ENCODE measurements at places on chromosomes 1 and 21.

GRCh38 chr1:116429821-116430374, 56.9 kb downstream of the ATP1A1 start:
- H3K27me3 ChIP-seq = peaks cover 10% of the 10 kb centered on the region
- H3K27ac ChIP-seq = no peak overlapping the region
- H3K4me1 ChIP-seq = no peaks in the 10 kb centered on the region

DNA sequence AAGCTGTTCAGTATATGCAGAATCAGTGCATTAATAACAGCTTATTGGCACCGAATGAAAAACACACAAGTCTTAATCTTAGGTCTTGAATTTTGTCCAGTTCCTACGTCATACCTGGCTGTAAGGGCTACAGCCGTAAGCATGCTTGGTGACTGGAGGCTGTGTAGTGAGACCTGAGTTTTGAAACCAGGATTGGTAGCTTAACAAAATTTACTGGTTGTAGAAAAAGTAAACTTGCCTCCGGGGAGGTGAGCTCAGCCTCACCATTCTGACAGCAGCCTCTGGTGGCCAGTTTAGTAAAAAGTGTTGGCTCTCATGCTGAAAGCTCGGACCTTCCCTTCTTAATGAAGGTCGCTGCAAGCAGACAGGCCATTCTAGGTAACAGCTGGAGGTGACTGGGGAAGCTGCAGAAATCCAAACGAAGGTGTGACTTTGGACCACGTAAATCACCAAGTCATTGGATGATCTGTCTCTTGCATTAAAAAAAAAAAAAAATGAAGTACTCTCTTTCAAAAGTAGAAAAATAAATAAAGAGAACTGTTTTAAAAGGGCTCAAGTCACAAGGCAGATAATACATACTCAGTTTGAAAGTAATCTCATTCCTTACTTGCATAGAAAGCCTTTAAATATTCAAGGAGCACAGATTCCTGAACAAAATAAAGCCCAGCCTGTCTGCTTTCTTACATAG, 48.9 kb downstream of the HLCS start:
- no peak overlapping the region for H3K27ac ChIP-seq
- H3K36me3 ChIP-seq = no peaks in the 10 kb centered on the region
- H3K27me3 ChIP-seq = no peaks in the 10 kb centered on the region
- H3K4me1 ChIP-seq = peaks cover 4% of the 10 kb centered on the region

GRCh38 chr1:218474128-218474527, 129.0 kb downstream of the TGFB2 start:
- no peak overlapping the region for H3K27ac ChIP-seq
- peaks cover 12% of the 10 kb centered on the region for H3K4me1 ChIP-seq
- H3K27me3 ChIP-seq = no peaks in the 10 kb centered on the region
- H3K4me3 ChIP-seq = no peak overlapping the region
- H3K36me3 ChIP-seq = no peaks in the 10 kb centered on the region

DNA sequence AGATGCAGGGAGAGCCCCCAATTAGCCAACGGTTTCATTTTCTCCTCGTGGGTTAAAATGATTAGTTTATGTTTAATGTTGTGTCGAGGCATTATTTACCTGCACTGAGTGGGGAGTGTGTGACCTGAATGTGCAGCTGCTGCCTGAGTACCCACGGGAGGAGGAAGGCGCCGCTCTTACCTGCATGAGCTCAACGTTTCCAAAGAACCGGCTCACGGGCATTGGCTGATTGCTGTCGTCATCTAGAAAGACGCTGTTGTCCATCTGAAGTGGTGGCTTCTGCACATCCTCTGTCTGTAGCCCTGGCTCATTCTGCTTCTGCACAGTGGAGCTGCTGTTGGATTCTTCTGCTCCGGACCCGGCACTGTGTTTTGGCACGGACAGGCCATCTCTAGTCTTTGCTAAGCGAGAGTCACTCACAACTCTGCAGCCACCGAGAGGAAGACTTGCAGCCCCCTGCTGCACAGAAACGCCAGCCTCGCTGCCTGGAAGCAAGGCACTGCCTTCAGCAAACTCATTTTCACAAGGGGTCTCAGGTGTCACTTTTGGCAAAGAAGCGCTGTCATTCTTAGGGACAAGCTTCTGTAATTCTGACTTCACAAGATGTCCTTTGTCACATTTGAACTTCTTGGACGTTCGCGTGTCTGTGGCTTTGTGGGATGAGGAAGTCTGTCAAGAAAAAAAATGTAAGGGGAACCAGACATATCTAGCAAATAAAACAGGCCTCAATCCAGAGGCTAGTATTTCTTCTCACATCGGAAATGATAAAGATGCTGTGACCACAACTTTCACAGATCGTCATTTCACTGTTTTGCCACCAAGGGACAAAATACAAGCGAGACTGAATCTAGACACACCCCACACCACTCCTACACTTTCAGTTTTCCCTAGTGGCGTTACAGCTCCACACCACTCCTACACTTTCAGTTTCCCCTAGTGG, 9.4 kb downstream of the C1orf174 start:
- DNase-seq = no peak
- H3K4me1 ChIP-seq = peaks cover 20% of the 10 kb centered on the region
- no peaks in the 10 kb centered on the region for H3K27me3 ChIP-seq
- peak overlapping the region; percentile 37 for H3K27ac ChIP-seq

DNA sequence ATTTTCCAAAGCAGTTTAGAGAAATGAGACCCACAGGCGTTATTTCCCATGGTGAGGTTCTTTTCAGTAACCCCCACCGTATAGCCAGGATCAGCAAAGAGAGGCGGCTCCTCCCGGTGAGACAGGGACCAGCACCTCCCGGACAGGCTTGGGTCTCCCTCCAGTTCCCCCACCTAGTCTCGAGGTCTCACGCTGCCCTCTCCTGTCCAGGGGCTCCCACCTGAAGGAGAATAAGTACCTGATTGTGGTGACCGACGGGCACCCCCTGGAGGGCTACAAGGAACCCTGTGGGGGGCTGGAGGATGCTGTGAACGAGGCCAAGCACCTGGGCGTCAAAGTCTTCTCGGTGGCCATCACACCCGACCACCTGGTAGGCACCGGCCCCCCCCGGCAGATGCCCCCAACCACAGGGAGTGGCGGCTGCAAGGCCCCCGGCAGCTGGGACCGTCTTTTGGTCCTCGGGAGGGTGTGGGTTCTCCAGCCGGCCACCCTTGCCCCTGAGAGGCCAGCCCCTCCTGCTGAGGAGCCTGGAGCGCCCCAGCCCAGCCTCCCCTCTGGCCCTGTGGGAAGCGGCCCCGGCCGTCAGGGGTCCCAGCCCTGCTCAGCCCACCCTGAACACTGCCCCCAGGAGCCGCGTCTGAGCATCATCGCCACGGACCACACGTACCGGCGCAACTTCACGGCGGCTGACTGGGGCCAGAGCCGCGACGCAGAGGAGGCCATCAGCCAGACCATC, 4.9 kb downstream of the COL6A1 start:
- H3K4me1 ChIP-seq = peaks cover 2% of the 10 kb centered on the region
- H3K27me3 ChIP-seq = peaks cover 3% of the 10 kb centered on the region
- H3K27ac ChIP-seq = no peak overlapping the region
- no peak overlapping the region for H3K4me3 ChIP-seq
- no peak for DNase-seq

- no peak overlapping the region for H3K4me3 ChIP-seq
- H3K27me3 ChIP-seq = peaks cover 4% of the 10 kb centered on the region
- DNase-seq = no peak
Measured at GRCh38 chr1:63103682-63104081, 218.7 kb upstream of the FOXD3 start.

DNA sequence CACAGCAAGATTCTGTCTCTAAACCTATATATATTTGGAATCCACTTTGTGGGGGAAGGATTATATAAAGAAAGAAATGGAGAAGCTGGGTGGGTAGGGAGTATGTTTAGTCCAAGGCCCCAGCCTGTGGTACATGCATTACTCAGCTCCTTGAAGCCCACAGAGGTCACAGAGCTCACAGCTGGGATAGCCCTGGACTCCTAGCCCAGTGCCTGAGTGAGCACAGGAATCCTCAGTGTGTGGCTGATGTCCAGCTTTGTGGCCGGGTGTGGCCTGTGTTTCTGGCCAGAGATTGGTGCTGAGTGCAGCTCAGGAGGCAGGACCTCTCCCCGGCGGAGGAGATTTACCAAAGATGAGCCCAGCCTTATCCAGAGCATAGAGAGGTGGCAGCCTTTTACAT, 7.6 kb downstream of the CAPN9 start:
- H3K27me3 ChIP-seq = no peaks in the 10 kb centered on the region
- no peak overlapping the region for H3K4me3 ChIP-seq

DNA sequence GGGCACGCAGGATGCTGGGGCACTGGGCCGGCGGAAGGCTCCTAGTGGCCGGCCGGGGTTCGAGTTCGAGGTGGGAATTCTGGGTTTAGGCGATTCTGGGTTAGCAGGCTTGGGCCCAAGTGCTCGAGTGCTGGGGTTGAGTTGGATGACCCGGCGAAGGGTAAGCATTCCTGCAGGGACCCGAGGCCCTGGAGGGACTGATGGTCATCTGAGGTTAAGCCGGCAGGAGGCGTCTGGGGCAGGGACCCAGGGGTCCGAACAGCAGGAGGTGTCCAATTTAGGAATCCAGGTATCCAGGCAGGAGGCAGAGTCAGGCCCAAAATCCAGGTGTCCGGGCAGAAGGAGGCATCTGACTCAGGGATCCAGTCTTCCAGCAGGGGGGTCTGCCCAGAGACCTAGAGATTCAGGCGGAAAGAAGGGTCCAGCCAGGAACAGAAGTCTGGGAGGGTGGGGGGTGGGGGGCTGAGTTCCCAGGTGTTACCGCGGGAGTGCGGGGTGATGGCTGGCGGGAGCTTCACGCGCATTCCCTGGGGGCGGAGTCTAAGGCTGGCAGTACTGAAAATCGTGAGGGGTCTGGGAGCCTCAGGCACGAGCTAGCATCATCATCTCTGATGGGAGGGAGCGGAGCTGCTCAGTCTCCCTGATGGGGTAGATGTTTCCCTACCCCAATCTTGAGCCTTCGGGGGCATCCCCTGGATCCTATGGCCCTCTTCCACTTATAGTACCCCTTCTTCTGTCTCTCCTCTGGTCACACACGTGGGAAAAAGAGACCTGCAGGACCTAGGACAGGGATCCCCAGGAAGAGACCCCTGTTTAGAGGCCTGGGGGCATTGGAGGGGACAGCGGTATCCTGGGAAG, 585 bp downstream of the GPR3 start:
- H3K36me3 ChIP-seq = no peaks in the 10 kb centered on the region
- DNase-seq = no peak
- peak overlapping the region; percentile 72 for H3K27ac ChIP-seq
